ENCODE measurements at places on chromosomes 5 and 9. TPM values are rescaled to one million over a fixed set of nuclear protein-coding genes. Genes with fewer than 3 reads are reported as not detected.

AIF1L gene
- not detected for polyA plus RNA-seq

OTULINL gene
- polyA plus RNA-seq: 56.8 TPM

PCDHGA7 gene
- polyA plus RNA-seq: not detected

TXNDC8 gene
- not detected for polyA plus RNA-seq

ADAMTSL1 gene
- not detected for polyA plus RNA-seq

AJM1 gene
- 0.10 TPM for polyA plus RNA-seq

TAF11L10 gene
- not detected for polyA plus RNA-seq

IFNK gene
- polyA plus RNA-seq: not detected

FANCG gene
- polyA plus RNA-seq: 2.0 TPM

PCDHGA11 gene
- not detected for polyA plus RNA-seq

RHOBTB3 gene
- polyA plus RNA-seq: 1.5 TPM

PDE6A gene
- polyA plus RNA-seq: 0.01 TPM

NR2F1-AS1 gene
- not detected for polyA plus RNA-seq

FBP2 gene
- not detected for polyA plus RNA-seq

HNRNPA0 gene
- 15.5 TPM for polyA plus RNA-seq

GLRA1 gene
- polyA plus RNA-seq: not detected

DNAH5 gene
- not detected for polyA plus RNA-seq

GRCh38 chr9:20409321-20410092 lies 212.8 kb downstream of the MLLT3 start:
- H3K4me3 ChIP-seq: no peak overlapping the region
- no peaks in the 10 kb centered on the region for H3K36me3 ChIP-seq
- no peaks in the 10 kb centered on the region for H3K27me3 ChIP-seq
- no peak for DNase-seq
- peaks cover 5% of the 10 kb centered on the region for H3K4me1 ChIP-seq
- H3K27ac ChIP-seq: no peak overlapping the region

DNA sequence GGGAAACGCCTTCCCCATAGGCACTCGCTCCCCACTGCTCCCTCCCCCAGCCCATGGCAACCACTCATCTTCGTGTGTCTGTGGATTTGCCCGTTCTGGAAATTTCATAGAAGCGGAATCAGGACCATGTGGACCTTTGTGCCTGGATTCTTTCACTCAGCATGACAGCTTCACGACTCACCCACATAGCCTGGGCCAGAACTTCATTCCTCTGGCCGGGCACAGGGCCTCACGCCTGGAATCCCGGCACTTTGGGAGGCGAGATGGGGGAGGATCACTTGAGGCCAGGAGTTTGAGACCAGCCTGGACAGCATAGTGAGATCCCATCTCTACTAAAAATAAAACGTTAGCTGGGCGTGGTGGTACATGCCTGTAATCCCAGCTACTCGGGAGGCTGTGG lies 12.1 kb upstream of the DIPK1B start:
- H3K4me3 ChIP-seq: no peak overlapping the region
- H3K36me3 ChIP-seq: no peaks in the 10 kb centered on the region
- peak overlapping the region; percentile 86 for H3K27ac ChIP-seq
- no peak for DNase-seq
- H3K4me1 ChIP-seq: peaks cover 79% of the 10 kb centered on the region

- H3K4me1 ChIP-seq: no peaks in the 10 kb centered on the region
- H3K36me3 ChIP-seq: no peaks in the 10 kb centered on the region
- H3K27ac ChIP-seq: no peak overlapping the region
Measured at GRCh38 chr5:31270396-31270795, 76.9 kb downstream of the CDH6 start.

DNA sequence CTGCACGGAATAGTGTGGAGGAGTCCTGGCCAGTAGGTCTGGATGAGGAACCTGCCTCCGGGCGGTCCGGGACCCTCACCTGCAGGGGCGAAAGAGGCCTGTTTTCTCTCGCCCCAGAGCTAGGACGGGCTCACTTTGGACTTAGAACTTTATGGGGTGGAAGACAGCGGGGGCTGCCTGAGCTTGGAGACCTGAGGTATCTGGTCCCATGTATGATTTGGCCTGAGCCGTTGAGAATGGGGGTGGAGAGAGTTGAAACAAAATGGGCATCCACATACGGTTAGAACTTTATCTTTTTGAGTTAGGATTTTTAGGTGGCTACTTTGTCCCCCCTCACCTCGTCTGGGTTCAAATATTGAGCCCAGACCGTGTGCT lies 681 bp upstream of the ETF1 start:
- H3K27me3 ChIP-seq: no peaks in the 10 kb centered on the region
- DNase-seq: no peak
- H3K27ac ChIP-seq: peak overlapping the region; percentile 100
- H3K4me1 ChIP-seq: peaks cover 49% of the 10 kb centered on the region

DNA sequence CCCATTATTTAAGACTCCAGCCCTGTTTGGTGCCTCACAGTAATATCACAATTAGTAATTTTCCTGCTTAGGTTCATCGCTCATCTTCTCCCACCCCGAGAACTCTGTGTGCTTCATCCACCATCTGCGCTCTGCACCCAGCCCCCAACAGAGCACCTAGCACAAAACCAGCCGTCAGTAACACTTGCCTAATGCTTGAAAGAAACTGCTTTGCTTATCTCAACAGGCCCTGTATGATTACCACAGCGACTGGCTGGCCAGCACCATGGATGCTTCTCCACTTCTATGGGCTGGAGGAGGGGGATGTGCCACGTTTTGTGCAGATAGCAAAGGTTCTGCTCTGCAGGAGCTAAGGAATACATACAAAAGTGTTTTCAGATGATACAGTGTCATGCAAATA lies 166.8 kb downstream of the SPOCK1 start:
- H3K4me3 ChIP-seq: no peak overlapping the region
- H3K27ac ChIP-seq: no peak overlapping the region
- H3K36me3 ChIP-seq: no peaks in the 10 kb centered on the region
- peaks cover 4% of the 10 kb centered on the region for H3K27me3 ChIP-seq
- DNase-seq: no peak

DNA sequence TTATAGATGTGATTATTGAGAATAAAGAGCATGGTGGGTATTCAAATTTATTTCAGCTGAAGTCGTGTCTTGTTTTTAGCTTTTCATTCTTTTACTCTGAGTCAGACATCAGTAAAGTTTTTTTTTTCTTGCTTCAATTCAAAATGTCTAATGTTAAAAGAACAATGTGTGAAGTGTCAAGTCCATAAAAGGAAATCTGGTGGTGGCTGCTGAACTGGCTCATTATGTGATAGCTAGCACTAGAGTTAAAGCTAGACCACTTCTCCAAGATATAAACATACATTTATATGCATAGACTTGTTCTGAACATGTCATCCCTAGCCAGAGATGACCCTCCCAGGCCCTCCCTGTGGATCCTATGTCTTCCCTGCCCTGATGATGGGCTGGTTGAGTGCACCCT lies 338.3 kb downstream of the RAB3C start:
- no peak overlapping the region for H3K27ac ChIP-seq
- no peak for DNase-seq
- no peaks in the 10 kb centered on the region for H3K27me3 ChIP-seq

GRCh38 chr5:144778561-144778960 lies 607.9 kb downstream of the KCTD16 start:
- no peaks in the 10 kb centered on the region for H3K27me3 ChIP-seq
- H3K4me3 ChIP-seq: no peak overlapping the region
- H3K27ac ChIP-seq: no peak overlapping the region
- no peak for DNase-seq
- H3K36me3 ChIP-seq: no peaks in the 10 kb centered on the region

DNA sequence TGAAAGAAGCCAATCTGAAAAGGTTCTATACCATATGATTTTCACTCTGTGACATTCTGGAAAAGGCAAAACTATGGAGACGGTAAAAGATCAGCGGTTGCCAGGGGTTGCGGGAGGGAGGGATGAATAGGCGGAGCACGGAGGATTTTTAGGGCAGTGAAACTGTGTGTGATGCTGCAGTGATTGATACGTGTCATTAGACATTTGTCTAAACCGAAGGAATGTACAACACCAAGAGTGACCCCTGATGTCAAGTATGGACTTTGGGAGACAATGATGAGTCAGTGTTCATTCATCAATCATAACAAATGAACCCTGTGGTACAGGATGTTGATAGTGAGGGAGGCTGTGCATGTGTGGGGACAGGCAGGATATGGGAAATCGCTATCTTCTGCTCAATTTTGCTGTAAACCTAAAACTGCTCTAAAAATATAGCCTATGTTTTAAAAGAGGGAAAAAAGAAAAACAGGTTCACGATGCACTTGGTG lies 34.4 kb downstream of the ERGIC1 start:
- no peak overlapping the region for H3K27ac ChIP-seq
- no peaks in the 10 kb centered on the region for H3K36me3 ChIP-seq
- DNase-seq: no peak
- H3K27me3 ChIP-seq: no peaks in the 10 kb centered on the region

GRCh38 chr9:112041536-112042243 lies 133.4 kb downstream of the SUSD1 start:
- DNase-seq: no peak
- no peaks in the 10 kb centered on the region for H3K27me3 ChIP-seq
- peaks cover 89% of the 10 kb centered on the region for H3K36me3 ChIP-seq
- H3K27ac ChIP-seq: no peak overlapping the region
- no peak overlapping the region for H3K4me3 ChIP-seq

- no peak overlapping the region for H3K27ac ChIP-seq
- peaks cover 5% of the 10 kb centered on the region for H3K4me1 ChIP-seq
- no peak overlapping the region for H3K4me3 ChIP-seq
Measured at GRCh38 chr5:111699976-111700375, 57.0 kb downstream of the NREP start.

DNA sequence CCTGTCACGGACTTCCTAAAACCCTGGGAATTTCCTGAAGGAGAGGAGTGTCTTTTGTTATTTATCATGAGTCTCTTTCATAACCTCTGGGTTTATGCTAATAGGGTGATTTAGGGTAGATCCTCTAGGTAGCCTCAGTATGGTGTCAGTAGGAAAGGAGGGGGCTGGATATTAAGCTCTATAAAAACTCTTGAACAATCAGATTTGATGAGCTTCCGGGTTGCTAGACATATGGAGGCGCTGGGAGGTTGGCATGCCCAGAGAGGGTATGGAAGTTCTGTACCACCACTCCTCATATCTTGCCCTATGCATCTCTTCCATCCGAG lies 15.6 kb upstream of the PTBP3 start:
- peak overlapping the region; percentile 78 for H3K4me3 ChIP-seq
- H3K27me3 ChIP-seq: no peaks in the 10 kb centered on the region
- peaks cover 10% of the 10 kb centered on the region for H3K4me1 ChIP-seq
- no peaks in the 10 kb centered on the region for H3K36me3 ChIP-seq

GRCh38 chr9:123486431-123486830 lies 130.4 kb downstream of the CRB2 start:
- no peak for DNase-seq
- H3K4me1 ChIP-seq: no peaks in the 10 kb centered on the region
- no peaks in the 10 kb centered on the region for H3K27me3 ChIP-seq
- peaks cover 9% of the 10 kb centered on the region for H3K36me3 ChIP-seq

DNA sequence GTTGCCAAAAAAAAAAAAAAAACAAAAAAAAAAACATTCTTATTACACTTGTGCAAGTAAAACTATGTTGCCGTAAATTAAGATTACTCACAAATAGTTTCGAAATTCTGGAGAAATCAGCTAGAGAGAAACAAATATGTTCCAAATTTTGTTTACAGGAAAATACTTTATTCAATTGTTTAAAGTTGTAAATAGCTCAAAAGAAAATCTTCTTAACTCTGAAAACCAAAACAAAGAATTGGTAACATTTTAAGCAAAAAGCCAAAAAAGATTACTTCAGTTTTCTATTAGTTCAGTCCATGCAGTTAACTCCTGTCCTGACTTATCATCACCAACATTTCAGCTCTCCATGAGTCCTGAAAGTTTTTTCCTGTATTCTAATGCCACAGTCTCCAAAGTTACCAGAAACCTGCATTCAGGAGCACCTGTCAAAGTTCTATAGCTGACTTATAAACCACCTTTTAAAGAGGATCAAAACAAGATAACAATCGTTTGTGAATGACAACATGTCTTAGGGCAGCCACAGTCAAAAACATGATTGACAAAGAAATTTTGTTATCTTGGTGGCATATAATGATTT lies 194.1 kb downstream of the RANBP17 start:
- H3K4me1 ChIP-seq: no peaks in the 10 kb centered on the region
- no peak for DNase-seq
- no peaks in the 10 kb centered on the region for H3K36me3 ChIP-seq
- no peak overlapping the region for H3K27ac ChIP-seq
- H3K27me3 ChIP-seq: no peaks in the 10 kb centered on the region

DNA sequence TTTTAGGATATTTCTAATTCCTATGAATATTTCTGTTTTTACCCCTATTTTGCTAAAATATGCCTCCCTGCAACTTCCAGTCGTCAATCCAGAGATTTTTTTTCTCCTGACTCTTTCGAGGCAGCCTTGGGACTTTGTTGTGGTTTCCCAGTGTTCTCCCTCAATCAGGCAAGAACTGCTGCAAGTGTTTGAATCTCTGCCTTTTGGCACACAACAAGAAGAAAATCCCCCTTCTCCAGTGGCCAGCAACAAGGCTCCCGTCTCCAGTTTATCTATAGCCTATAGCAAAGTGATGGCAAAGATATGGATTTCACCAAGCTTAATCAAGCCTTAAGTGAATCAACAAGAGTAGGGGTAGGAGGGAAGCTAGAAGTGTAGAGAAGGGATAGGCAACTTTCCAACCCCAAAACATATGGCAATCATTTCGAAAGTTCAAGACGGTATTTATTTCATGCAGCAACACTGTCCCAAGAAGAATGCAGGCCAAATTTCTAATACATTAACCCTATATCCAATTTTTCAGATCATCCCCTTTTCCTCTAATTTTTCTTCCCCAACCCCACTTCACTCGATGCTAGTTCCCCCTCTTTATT lies 37.7 kb upstream of the PAPPA start:
- no peak overlapping the region for H3K27ac ChIP-seq
- no peak for DNase-seq
- H3K27me3 ChIP-seq: no peaks in the 10 kb centered on the region

DNA sequence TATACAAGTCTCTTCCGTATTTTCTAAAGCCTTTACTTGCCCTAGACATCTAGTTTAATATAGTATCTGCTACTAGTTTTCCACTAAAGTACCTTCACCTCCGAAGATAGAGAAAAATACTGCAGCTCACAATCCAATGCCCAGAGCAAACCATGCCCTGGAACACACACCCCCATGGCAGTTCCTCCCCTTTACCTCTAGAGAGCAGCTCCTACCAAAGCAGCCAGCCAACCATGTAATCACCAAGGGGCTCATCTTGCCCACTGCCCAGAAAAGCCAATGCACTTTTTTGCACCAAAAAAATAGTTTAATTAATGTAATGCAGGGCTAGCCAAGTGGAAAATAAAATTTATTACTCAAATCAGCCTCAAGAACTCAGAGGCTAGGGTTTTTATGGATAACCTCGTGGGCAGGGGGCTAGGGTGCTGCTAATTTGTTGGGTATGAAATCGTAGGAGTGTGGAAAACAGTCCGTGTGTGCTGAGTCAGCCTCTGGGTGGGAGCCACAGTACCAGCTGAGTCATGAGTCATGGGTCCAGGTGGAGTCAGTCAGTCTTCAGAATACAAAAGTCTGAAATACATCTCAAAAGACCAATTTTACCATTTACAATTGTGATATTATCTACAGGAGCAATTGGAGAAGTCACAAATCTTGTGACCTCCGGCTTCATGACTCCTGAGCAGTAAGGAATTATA lies 120.1 kb upstream of the ACO1 start:
- H3K27me3 ChIP-seq: no peaks in the 10 kb centered on the region
- no peak overlapping the region for H3K4me3 ChIP-seq
- no peak overlapping the region for H3K27ac ChIP-seq
- no peaks in the 10 kb centered on the region for H3K36me3 ChIP-seq

Measured in CD14-positive monocyte (primary cell).